ENCODE measurements at places on chromosomes 3 and 15.

- DNase-seq, result no peak
Measured at GRCh38 chr3:69540706-69541581, 155.1 kb upstream of the FRMD4B start.

- no peak for DNase-seq
Measured at GRCh38 chr3:44960387-44961026, 15.5 kb downstream of the ZDHHC3 start.

DNA sequence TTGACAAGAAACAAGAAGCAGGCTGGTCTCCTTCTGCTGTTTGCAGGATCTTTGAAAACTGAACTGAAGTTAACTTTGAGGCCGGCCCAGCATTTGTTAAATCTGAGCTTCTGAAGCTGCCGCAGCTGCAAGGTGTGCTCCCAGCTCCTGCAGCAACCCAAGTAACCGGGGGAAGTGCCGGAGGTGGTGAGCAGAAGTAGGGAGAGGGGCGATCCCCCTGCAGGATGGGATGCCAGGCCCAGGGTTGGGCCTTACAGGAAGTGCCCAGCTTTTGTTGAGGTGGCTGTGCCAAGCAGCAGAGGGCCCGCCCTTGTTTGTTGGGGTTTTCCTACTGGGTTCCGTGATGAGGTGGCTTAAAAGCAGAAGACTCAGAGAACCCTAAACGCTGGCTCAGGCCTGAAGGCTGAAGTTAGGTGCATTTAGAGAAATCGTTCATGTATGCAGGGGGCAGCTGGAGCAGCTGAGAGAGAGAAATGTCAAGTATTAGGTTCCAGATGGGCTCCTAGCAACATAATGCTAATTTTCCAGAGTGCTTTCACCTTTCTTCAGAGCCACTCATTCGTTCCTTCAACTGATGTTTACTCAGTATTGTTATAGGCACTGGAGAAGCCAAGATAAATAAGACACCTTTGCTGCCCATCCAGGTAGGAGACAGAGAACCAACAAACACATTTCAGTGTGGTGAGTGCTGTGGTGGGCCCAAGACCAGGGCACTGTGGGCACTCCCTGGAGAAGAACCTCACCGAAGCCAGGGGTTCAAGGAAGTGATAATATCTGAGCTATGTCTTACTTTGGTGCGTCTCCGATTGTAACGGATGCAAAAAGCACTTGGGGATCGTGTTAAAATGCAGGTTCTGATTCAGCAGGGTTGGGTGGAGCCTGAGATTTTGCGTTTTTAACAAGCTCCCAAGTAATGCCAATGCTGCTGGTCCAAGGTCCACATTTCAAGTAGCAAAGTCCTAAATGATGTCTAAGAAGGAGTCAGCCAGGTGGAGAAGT, 42.2 kb upstream of the PLCL2 start:
- DNase-seq, result peak; percentile 81

DNA sequence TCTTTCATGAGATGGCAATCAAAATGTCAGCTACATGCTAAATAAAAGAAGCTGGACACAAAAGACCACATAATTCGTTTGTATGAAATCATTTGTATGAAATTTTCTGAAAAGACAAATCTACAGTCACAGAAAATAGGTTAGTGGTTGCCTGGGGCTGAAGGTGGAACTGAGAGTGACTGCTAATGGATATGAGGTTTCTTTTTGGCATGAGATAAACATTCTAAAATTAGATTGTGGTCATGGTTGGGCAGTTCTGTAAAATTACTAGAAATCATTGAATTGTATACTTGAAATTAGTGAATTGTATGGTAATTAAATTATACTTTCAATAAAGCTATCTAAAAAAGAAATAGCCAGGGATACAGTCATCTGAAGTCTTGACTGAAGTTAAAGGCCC, 2.7 kb upstream of the DMXL2 start:
- DNase-seq, result no peak

DNA sequence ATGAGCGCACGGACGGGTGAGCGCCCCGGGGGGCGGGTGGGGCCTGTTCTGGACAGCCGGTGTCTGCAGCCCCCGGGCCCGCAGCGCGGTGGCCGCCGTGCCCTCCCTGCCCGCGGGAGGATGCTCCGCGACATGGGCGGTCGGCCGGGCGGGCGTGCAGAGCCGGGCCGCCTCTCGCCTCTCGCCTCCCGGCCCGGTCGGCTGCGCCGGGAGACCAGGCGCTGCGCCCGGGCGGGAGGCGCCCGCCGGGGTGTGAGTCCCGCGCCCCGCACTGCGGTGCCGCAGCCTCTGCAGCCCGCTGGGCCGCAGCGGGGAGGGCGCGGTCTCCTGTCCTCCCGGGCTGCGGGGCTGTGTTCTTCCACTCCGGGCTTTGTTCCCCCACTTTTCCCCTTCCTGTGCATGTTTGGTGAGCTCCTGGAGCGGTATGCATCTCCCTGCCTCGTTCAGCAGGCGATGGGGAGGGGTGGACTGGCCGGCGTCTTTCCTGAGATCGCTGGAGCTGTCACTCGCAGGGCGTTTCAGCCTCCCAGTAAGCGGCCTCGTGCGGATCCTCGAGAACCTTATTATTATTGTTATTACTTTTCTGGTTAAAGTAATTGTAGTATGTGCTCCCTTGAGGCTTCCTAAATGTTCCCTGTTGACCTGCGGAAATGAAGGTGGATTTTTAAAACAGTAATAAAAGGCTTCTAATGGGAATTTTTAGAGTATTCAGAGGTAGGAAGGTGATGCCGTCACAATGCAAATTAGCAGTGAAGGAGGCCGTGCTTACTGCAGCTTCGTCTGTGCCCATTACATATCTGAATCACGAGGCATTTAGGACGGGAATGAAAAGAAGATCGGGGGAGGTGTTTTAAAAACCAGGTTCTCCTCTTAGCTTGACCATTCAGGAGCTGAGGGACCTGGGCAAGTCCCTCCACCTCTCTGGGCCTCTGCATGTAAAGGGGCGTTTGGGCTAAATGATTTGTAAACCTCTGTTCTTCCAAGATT, 593 bp downstream of the TMOD2 start:
- peak; percentile 71 for DNase-seq

GRCh38 chr15:57972864-57973263, 92.6 kb downstream of the ALDH1A2 start:
- DNase-seq, result no peak

DNA sequence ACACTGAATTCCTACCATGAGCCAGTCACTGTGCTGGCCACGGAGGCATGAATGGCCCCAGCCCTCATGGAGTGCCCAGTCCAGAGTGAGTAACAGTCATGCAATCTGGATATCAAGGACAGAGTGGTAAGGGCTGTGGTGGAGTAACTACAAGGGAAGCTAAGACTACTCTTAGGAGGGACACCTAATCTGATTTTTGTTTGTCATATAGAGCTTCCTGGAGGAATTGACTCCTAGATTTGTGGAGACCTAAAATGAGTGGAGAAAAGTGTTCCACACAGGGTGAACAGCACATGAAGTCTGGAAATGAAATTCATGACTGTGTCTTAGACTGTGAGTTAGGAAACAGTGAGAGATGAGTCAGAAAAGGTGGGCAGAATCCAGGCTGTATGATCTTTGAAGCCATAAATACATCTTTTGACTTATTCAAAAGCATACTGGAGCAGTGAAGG, 219.9 kb downstream of the NFKBIZ start:
- no peak for DNase-seq

DNA sequence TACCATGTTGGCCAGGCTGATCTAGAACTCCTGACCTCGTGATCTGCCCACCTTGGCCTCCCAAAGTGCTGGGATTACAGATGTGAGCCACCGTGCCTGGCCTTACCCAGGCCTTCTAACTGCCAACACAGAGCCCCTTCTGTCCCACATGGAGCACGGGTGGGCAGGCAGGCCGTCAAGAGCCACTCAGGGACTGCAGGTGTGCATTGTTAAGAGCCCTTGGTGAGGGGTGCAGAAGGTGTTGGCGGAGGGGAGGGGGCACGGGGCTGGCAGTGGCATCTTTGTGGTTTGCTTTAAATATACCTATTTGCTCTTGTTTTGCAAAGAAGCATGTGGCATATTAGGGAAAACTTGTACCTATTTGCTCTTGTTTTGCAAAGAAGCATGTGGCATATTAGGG, 37.3 kb downstream of the SMAD6 start:
- no peak for DNase-seq

DNA sequence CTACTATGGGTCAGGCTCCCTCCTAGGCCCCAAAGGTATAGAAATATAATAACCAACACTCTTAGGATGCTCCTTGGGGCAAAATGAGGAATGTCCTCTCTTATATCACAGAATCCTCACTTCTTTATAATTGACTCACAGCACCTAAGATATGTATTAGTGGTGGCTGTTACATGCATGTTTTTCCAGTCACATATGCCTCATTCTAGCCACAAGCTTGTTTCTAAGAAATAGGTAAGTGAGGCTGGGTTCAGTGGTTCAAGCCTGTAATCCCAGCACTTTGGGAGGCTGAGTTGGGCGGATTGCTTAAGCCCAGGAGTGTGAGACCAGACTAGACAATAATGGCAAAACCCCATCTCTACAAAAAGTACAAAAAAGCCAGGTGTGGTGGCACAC, 57.9 kb upstream of the PSMD6 start:
- no peak for DNase-seq

DNA sequence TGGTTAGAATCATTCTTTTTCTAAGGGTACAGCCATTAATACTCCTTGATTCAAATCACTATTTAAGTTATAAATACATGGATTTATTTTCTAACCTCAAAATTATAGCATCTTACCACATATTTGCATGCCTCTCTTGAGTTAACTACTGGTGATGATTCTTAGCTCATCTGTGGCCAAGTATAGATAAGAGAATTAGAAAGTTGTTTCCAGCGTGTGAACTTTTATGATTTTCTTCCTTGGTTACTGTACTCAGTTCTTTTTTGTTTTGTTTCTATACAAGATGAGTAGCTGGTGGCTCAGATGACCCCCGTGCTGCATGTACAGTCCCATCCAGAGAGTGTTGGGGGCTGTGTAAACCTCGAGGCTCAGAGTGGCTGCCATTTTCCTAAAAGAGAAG, 124.6 kb downstream of the IGF1R start:
- DNase-seq, result no peak

- DNase-seq, result no peak
Measured at GRCh38 chr3:81744366-81744765, 17.1 kb downstream of the GBE1 start.
